ENCODE measurements at places on chromosomes 6 and 20. TPM values are rescaled to one million over a fixed set of nuclear protein-coding genes. Genes with fewer than 3 reads are reported as not detected.

The SLC22A2 gene
- not detected for total RNA-seq

The SYTL3 gene
- total RNA-seq: 42.7 TPM

The PPP1R3G gene
- total RNA-seq: not detected

DNA sequence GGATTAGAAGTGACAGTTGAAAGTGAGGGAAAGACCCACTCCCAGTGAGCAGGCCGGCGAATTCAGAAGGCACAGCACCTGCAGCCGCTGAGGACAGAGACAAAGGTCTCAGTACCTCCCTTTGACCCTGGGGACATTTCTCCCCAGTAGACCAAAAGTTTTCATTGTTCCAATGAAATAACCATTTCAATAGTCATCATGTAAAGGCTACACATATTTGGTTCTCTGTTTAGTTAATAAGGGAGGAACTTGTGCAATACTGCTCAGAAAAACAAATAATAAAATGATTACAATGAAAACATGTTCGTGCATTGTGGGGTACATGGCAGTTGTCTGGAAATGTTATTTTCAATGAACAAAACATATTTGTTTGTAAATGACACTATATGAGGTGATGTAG, 52.5 kb downstream of the EDN1 start:
- H3K36me3 ChIP-seq: no peaks in the 10 kb centered on the region
- no peak overlapping the region for H3K4me3 ChIP-seq
- no peak for DNase-seq
- H3K27me3 ChIP-seq: no peaks in the 10 kb centered on the region
- no peak overlapping the region for H3K27ac ChIP-seq

DNA sequence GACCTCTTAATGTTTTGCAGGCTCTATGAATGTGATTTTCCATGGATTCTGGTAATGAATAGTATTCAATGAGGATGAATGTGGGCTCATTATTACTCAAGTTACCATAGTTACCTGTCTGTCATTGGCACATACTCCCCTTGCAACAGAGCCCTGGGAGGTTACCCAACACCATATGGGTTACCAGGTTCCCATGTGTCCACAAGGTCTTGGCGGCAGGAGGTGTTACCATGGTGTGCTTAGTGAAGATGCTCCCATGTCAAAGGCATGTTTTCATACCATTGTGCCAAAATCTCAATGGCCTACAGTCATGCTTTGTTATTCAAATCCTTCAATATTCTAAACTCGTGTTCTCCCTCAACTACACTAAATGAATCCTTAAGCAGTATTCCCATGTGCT, 232.5 kb downstream of the HDGFL1 start:
- H3K27me3 ChIP-seq: no peaks in the 10 kb centered on the region
- no peak for DNase-seq

DNA sequence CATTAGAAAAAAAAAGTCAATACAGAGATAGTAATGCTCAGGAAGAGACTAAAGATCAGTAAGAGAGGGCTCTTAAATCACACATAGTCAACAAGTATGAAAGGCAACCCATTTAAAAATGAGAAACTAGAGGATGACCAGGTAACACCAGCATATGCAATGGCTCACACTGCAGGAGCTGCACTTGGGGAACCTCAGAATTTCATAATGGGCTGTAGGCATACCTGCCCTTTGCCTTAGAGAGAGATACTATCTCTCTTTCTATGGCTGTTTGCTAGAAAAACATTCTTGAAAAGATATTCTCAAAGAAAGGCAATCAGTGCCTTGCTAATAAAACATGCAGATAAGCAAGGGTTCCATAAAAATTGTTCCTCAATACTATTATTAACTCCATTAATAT, 33.2 kb downstream of the HMGCLL1 start:
- H3K27ac ChIP-seq: no peak overlapping the region
- DNase-seq: no peak
- H3K27me3 ChIP-seq: no peaks in the 10 kb centered on the region
- H3K36me3 ChIP-seq: no peaks in the 10 kb centered on the region

- H3K4me1 ChIP-seq: no peaks in the 10 kb centered on the region
- DNase-seq: no peak
- H3K27me3 ChIP-seq: no peaks in the 10 kb centered on the region
- H3K27ac ChIP-seq: no peak overlapping the region
- no peak overlapping the region for H3K4me3 ChIP-seq
Measured at GRCh38 chr6:44028789-44029310, 98.4 kb downstream of the MRPL14 start.

- no peak for DNase-seq
- H3K36me3 ChIP-seq: no peaks in the 10 kb centered on the region
- peaks cover 40% of the 10 kb centered on the region for H3K4me1 ChIP-seq
Measured at GRCh38 chr6:170089963-170090362, 200.9 kb downstream of the DLL1 start.

- peaks cover 4% of the 10 kb centered on the region for H3K27me3 ChIP-seq
- H3K4me1 ChIP-seq: no peaks in the 10 kb centered on the region
- DNase-seq: no peak
- H3K27ac ChIP-seq: no peak overlapping the region
Measured at GRCh38 chr20:44848254-44849015, 37.1 kb upstream of the YWHAB start.

DNA sequence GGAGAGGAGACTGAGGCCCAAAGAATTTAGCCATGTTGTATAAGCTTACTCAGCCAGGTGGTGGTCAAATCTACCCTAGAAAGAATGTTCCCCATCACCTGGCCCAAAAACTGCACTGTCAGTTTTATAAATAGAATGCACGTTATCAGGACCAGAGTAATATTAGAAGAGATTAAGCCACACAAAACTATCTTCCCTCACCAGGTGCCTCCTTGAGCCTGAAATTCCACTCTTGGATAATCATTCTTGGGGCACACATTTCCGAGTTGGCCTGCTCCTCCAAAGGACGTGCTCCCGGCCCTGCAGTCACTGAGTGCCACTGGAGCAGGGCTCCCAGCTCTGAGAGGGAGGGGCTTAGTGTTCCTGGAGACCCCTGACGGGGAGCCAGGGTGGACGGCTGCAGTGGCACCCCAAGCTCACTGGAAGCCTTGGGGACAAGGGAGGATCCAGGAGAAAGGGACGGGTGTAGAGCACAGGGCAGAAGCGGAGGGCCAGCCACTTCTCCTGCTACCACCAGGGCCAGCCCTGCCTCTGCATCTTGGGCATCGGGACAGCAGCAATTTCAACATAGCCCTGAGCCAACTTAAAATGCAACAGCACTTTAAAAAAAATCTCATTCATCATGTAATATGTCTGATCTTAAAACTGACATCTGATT, 160.8 kb upstream of the QKI start:
- no peaks in the 10 kb centered on the region for H3K27me3 ChIP-seq
- no peaks in the 10 kb centered on the region for H3K36me3 ChIP-seq
- H3K27ac ChIP-seq: no peak overlapping the region
- no peaks in the 10 kb centered on the region for H3K4me1 ChIP-seq

- DNase-seq: no peak
- no peaks in the 10 kb centered on the region for H3K36me3 ChIP-seq
- no peaks in the 10 kb centered on the region for H3K27me3 ChIP-seq
- H3K27ac ChIP-seq: no peak overlapping the region
- no peak overlapping the region for H3K4me3 ChIP-seq
Measured at GRCh38 chr6:122806291-122806690, 17.2 kb downstream of the SMPDL3A start.

GRCh38 chr20:6613280-6613861, 154.1 kb upstream of the BMP2 start:
- no peak for DNase-seq
- no peaks in the 10 kb centered on the region for H3K36me3 ChIP-seq
- H3K4me3 ChIP-seq: no peak overlapping the region

DNA sequence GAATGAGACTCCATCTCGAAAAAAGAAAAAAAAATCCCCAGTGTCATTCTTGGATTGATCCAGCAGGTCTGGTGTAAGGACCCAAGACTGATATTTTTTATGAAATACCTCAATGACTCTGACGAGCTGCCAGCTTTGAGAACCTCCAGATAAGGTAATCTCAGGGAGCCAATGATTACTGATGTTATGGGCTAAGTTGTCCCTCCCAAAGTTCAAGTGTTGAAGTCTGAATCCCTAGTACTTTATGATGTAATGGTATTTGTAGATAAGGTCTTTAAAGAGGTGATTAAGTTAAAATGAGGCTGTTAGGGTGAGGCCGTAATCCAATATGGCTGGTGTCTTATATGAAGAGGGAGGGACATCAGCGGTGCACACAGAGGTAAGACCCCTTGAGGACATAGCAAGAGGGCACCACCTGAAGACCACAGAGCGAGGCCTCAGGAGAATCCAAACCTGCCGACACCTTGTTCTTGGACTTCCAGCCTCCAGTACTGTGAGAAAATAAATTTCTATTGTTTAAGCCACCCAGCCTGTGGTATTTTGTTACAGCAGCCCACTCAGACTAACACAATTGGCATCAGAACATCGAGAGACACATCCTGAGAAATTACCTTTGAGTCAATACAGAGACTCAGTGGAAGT, 19.7 kb upstream of the DDO start:
- H3K27me3 ChIP-seq: no peaks in the 10 kb centered on the region
- no peaks in the 10 kb centered on the region for H3K4me1 ChIP-seq
- DNase-seq: no peak
- no peak overlapping the region for H3K4me3 ChIP-seq
- no peaks in the 10 kb centered on the region for H3K36me3 ChIP-seq
